ENCODE measurements at places on chromosomes 7 and 10.

DNA sequence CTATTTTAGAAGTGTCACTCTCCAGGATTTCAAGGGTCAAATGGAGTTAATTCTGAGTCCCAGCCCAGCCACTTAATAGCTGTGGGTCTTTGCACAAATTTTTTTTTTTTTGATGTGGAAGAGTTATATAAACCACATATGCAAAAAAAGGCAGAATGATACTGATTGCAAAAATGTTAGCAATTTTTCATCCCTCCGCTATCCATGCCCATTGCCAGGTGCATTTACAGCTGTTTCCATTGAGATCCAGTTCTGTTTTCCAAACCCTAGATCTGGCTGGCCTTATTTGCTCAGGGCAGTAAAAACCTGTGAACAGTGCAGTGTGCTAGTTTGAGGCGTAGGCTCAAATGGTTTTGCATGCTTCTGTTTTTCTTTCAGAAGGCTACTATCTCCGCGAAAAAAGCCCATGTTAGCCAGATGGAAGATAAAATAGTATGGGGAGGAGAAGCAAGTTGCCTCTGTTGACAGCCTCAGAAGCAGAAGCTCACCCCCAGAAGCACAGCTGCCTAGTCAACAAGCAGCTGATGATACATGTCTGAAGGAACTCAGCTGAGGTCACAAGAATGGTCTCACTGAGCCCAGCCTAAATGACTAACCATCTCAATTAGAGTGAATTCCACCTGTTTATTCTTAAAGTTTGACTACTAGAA lies 997 bp upstream of the ZNF138 start:
- no peak for DNase-seq

- DNase-seq, result no peak
Observed at GRCh38 chr10:124381011-124381611, 37.6 kb downstream of the OAT start.

GRCh38 chr7:4937411-4937810 lies 21.6 kb downstream of the MMD2 start:
- no peak for DNase-seq

DNA sequence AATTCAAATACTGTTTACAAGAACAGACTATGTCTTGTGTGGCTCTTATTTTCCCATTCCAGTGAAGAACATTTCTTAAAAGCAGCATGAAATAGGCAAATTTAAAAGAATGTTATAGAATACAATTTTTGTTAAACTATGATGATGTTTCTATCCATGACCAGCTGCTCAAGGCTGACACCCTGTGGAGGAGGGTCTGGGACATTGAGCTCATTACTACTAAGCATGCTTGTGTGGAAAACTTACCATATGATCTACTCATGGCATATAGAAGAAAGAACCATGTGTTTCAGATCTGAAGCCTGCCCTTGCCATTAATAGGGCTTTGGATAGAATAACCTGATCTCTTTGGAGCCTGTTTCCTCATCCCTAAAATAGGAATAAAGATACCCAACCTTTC lies 125.0 kb downstream of the FOXP2 start:
- no peak for DNase-seq

DNA sequence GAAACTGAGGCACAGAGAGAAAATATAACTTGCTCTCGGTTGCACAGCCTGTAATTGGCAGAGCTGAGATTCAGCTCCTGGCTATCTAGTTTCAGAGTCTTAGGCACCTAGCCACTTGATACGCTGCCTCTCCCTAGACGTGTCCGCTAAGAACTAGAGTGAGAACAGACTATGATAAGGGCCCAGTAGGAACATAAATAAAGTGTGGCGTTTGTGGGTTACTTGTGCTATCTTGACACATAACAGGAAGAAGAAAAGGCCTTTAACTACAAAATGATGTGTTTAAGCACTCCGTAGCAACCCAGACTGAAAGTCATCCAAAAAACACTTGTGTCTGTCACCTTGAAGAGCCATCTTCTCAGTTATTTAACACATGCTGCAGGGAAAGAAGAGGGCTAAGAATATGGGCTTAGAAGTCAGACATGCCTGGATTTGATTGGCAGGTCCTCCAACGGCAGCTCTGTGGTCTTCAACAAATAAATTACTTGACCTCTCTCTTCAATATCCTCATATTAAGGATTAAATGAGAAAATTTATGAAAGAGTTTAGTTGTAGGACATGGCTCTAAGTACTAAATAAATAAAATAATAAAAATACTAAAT lies 96.2 kb downstream of the SGMS1 start:
- DNase-seq, result no peak

DNA sequence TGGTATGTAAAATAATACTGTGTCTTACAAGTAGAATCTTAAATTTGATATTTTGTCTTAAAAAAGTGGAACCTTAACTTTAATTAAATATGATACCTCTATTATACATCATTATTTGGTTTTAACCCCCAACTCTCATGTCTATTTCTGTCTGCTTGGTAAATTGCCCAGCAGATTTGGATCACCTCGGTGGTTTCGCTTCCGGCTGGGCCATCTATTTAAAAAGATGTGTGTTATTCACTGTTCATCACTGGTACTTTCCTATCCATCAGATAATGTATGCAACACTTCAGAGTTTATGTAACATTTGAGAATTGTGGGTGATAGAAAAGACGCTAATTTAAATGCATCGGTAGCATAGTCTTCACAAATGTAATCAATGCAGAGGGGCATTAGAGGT lies 119.7 kb downstream of the SND1 start:
- no peak for DNase-seq

- DNase-seq, result no peak
Observed at GRCh38 chr7:303884-304573, 14.1 kb downstream of the FOXL3 start.

Measured in activated T-cell treated with anti-CD3 and anti-CD28 coated beads for 48 hours (primary cell).